ENCODE measurements at places on chromosomes 6 and 20.

DNA sequence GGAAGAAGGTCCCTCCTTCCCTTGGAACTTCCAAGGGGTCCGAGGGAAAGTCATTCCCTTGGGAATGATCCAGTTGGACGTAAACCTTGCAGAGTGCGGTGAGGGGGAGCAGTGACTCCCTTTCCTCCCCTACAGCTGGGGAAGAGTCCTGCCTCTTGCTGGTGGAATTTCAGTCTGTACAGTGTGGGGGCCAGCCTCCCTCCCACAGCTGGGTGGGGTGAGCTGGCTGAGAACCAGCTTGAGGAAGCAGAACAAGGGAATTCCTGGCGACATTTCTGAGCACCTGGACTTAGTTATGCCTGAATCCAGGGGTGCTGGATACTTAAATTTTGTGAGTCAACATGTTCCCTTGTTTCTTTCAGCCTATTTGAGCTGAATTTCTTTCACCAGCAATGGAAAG lies 152.0 kb downstream of the ANKRD60 start:
- DNase-seq, result no peak

GRCh38 chr6:98452685-98453084 lies 381.7 kb upstream of the POU3F2 start:
- no peak for DNase-seq

GRCh38 chr6:84501315-84501714 lies 263.1 kb downstream of the TBX18 start:
- no peak for DNase-seq

DNA sequence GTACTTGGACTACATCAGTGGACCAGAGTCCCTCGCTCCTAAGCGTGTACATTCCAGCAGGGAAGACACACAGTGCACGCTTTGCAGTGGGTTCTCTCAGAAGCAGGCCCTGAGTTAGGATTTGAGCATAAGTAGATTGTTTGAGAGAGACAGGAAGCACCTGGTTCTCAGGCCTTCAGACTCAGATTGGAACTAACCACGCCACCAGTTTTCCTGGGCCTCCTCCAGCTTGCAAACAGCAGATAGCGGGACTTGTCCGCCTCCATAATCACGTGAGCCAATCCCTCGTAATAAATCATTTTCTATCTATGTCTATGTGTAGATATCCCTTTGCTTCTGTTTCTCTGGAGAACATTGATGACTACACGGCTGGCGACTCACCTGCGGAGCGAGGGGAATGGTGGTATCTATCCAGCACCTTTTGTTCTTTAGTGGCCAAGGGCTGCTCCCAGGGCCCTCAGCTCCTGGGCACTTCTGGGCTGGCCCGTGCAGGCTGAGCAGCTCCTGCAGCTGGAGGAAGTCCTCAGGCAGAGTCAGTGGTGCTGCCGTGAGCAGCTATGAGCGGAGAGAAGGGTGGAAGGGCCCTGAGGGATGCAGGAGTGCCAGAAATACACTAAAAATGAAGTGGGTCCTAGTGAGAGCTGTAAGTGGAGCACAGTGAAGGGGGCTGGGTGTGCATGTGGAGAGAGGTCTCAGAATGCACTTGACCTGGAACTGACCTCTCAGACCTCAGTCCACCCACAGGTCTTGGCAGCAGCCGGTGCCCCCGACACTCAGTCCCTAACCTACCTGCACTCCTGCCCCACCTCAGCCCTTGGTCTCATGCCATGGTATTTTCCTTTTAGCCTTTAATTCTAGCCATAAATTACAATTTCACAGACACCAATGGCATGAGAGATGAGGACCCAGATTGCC lies 76.9 kb downstream of the STK35 start:
- DNase-seq, result no peak

GRCh38 chr6:111382476-111383294 lies 100.3 kb downstream of the REV3L start:
- DNase-seq, result no peak

- no peak for DNase-seq
These were observed 117.1 kb upstream of the TAB2 start for GRCh38 chr6:149200282-149200945.

DNA sequence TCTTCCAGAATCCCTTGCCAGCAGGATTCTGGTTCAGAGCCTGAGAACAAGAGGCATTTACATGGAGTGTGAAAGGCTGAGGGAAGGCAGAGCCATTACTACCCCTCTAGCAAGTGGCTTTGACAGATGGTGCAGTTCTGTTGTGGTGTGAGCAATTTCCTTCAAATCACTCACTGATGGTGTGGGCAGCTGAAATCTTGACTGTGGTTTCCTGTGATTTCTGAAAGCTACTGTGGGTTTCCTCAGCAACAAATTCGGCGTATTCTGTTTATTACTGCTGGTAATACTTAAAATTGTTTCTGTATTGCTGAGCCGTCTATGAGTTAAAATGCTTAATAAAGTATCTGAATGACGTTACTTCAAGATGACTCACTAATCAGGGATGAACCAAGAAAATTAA lies 181.5 kb upstream of the TCF21 start:
- DNase-seq, result peak; percentile 68

- no peak for DNase-seq
These were observed 70.3 kb downstream of the PKHD1 start for GRCh38 chr6:52016915-52017748.

DNA sequence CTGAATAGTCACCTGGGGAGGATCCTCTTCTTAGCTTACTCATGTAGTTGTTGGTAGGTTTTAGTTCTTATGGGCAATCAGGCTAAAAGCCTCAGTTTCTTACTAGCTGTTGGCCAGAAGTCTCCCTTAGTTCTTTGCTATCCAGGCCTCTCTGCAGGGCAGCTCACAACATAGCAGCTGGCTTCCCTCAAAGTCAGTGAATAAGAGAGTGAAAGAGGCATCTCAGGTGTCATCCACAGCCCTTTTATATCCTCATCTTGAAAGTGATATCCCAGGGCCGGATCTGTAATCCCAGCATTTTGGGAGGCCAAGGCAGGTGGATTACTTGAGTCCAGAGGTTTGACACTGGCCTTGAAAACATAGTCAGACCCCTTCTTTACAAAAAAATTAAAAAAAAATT lies 42.1 kb upstream of the FOXA2 start:
- no peak for DNase-seq
